ENCODE measurements at places on chromosomes 2 and 18.

GRCh38 chr2:120733238-120733932 lies 2.3 kb upstream of the GLI2 start:
- DNase-seq: no peak

DNA sequence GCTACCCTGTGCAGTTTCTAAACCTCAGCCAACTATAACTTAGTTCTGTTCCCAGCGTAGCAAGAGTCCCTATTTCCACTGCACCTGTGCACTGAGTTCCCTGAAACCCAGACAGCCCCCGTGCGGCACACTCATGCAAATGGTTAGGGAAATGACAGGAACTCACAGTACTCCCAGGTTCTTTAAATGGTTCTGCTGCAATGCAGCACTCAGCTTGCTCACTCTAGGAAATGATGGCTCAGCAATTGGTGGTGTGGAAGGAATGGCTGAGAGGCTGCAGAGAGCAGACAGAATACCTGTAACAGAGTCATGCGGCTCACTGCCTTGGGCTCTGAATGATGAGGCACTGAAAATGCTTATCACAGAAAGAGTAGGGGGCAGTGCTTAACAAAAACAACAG lies 143.0 kb downstream of the RAD51AP2 start:
- DNase-seq: no peak

GRCh38 chr2:128271911-128272600 lies 46.6 kb downstream of the HS6ST1 start:
- DNase-seq: no peak

- no peak for DNase-seq
These were observed 165.6 kb downstream of the MREG start for GRCh38 chr2:215847718-215848117.

- no peak for DNase-seq
These were observed 103.2 kb downstream of the SLC8A1 start for GRCh38 chr2:40348665-40349064.

- no peak for DNase-seq
These were observed 17.8 kb downstream of the TCF7L1 start for GRCh38 chr2:85151026-85151425.

DNA sequence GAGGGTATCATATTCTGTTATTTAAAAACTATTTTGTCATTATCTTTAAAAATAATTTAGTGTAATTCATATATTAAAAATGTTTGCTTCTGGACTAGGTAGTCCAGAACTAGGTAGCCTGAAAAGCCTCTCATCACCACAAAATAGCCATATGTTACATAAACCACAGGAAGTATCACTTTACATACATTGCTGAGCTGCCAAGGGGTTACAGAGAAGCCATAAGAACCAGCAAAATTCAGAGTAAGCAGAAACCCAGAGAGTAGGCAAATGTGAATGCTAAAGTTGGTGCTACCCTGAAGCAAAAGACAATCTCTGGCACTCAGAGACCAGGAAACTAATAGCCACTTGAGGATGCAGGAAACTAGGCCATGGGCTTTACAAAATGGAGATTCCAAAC lies 60.9 kb downstream of the LOXHD1 start:
- no peak for DNase-seq

- DNase-seq: no peak
These were observed 474.2 kb upstream of the LRRTM1 start for GRCh38 chr2:80778704-80779103.

- no peak for DNase-seq
These were observed at the start of gene COL3A1 for GRCh38 chr2:188974164-188974563. COL3A1 (plus strand) TSS chr2:188974373; CDS start chr2:188974490, 117 bp downstream.

DNA sequence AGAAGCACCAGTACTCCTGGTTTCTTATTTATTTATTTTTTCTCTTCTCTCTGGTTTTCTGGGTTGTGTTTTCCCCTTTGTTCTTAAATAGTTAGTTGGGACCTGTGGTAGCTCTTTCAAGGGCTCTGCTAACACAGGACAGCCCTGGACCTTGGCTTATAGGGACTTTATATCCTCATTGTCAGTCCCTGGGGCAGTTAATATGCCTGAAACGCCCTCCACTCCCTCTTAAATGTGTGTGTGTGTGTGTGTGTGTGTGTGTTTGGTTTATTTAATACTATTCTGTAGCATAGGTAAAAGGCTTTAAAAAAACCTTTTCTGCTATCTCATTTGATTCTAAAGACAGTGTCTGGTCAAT lies 54.6 kb downstream of the GATA6 start:
- DNase-seq: no peak

DNA sequence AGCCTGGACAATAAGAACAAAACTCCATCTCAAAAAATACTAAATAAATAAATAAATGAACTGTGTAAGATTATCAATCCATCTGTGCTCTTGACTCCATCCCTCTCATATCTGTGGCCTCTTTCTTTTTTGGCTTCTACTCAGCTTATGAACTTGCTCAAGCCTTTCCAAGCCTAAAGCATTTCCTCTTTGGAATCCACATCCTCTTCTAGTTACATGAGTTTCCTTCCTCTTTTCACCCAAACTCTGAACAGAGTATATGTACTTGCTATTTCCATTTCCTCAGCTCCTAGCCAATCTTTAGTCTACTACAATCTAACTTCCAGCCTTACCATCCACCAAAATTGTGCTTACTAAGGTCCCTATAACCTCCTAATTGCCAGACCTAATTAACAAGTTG lies 2.5 kb upstream of the DNAJC10 start:
- DNase-seq: no peak

DNA sequence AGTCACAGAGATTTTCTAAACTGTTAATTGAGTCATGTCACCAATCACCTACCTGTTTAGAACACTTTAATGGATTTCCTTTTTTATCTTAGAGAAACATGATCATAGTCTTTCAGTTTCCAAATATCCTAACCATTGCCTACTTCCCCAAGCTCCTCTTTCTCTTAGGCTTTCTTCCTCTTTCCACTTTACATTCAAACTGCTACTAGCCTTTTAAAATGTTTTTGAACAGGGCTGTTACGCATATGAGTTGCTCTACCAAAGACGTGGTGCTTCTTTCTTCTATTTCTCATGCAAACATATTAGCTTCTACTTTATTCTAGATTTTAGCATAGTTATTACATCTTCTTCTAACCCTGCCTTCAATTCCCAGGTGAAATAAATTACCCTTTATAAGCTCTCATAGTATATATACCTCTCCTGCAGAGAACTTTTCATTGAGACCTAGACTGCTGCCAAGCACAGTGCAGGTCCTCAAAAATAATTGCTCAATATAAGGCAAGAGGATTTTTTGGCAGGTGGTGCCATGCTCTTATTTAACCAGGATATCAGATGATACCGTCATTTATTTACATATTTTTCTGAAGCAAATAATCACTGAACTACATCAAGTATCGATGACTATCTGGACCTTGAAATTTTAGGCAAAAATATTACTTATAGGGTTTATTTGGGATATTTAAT lies 937.1 kb downstream of the TSN start:
- no peak for DNase-seq

DNA sequence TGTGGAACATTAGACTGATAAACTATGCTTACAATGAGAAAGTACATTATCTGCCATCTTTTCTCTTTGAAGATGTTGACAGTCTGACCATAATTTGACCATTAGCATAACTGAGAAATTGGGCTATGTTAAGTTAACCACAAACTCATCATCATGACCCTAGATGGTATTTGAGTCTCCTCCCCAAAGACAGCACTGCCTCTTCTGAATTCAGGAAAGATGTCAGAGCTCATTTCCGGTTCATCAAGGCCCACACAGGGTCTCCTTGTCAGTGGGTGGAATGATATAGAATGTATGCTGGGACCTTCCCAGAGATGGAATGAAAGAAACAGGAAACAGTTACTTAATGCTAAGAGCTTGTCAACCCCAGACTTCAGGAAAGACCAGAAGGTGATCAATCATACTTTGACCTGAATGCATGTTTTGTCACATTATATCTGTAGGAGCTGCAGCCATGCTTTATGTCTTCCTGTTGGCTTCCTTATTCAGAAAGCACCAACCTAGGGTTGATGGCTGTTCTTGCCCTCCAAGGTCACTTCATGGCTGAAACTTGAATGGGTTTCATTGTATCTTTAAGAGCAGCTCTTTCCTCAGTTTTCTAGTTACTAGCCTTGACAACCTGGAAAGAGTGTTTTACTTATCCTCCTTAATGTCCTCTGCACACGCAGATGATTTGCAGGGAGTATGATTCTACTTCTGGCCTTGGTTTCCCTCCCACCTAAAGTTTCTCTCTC lies 99.1 kb upstream of the NEUROD1 start:
- no peak for DNase-seq

GRCh38 chr2:105689484-105689883 lies 55.2 kb upstream of the NCK2 start:
- no peak for DNase-seq

GRCh38 chr2:176063958-176064357 lies 19.8 kb downstream of the EVX2 start:
- no peak for DNase-seq

DNA sequence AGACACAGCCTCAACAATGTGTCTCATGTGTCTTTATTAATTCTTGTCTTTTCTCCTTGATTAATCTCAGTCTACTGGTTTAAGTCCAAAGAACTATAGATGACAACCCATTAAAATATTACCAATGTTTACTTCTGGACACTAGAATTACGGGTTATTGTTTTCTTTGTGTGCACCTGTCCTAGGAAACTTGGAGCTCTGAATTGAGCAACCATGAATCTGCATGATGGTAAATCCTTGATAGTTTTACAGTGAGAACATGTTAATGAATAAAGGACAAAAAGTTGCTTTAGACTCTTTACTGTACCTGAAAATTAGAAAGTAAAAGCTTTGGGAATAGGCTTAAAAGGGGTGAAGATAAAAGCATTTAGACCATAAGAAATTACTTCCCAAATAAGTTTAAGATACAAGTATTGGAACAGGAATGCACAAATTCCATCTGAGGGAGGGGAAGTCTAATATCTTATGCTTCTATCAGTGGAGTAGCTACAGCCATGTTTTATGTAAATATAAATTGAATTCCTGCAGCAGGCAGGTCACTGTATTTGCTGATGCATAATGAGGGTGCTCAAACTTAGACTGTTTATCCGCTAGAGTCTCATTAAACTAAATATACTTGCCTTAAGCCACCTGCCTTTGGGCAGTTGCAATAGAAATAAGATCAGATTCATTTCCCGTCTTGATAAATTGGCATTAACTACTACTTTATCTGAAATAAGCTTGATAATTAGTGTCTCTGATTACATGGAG lies 603.7 kb upstream of the GCFC2 start:
- DNase-seq: no peak

- no peak for DNase-seq
These were observed 261.2 kb downstream of the STK39 start for GRCh38 chr2:167986223-167986622.

DNA sequence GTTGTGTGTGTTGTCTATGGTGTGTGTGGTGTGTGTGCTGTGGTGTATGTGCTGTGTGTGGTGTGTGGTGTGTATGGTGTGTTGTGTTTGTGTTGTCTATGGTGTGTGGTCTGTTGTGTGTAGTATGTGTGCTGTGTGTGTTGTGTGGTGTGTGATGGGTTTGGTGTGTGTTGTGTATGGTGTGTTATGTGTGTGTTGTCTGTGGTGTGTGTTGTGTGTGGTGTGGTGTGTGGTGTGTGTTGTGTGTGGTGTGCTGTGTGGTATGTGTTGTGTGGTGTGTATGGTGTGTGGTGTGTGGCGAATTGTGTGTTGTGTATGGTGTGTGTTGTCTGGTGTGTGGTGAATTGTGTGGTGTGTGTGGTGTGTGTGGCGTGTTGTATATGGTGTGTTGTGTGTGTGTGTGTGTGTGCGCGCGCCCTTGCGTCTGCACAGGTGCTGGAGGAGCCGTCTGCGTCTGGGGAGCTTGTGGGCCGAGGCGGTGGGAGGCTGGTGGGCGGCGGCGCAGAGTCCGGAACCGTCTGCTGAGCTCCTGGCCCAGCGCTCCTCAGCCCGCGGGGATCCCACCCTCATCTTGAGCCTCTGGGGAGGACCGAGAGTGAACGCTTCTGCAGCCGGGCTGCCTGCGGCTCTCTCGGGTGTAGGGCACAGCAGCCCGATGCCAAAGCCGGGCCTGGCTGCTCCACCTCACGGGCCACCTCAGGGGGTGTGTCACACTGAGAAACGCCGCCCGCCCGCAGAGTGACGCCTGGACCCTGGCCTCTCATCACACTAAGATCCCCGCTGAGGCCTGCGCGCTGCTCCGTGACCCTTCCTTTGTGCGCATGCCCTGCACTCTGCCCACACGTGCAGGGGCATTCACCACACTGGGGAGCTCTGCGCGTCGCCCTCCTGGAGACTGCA lies 8.8 kb upstream of the ADI1 start:
- no peak for DNase-seq

GRCh38 chr2:158817588-158817987 lies 22.5 kb downstream of the DAPL1 start:
- no peak for DNase-seq

- no peak for DNase-seq
These were observed 72.7 kb upstream of the MBOAT2 start for GRCh38 chr2:9076210-9076609.

DNA sequence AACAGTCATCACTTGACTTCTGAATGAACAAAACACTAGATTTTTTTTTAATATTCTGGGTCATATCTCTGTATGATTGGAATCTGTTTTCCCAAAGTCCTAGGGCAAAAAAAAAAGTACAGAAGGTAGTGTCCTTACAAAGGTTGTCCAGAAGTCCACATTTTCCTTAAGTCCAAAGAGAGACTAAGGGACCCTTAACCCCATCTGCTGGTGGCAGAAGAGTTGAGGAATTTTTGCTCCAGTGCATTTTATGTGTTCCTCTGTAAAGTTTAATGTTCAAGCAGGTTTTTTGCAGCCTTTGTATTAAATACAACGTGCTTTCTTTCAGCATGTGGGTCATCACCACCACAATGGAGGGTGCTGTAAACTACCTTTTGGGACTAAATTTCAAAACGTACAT lies 215.9 kb downstream of the SP3 start:
- DNase-seq: no peak

DNA sequence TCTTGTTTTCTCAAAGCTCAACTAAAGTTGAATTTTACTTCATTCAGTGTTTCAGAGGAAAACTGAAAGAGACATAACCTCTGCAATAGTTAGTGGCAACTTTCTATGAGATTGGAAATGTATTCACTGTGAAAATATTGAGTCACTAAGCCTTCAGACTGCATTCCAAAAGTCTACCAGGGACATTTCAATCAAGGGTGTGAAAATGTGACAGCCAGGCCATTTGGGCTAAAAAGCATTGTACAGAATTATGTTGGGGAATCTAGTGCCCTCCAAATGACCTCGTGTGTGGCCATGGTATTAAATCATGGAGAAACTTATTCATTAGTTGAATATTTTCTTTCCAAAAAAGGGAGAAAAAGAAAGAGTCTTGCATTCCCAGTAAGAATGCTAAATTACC lies 251.9 kb downstream of the GRB14 start:
- no peak for DNase-seq

GRCh38 chr18:58755304-58756010 lies 84.2 kb downstream of the MALT1 start:
- DNase-seq: no peak

DNA sequence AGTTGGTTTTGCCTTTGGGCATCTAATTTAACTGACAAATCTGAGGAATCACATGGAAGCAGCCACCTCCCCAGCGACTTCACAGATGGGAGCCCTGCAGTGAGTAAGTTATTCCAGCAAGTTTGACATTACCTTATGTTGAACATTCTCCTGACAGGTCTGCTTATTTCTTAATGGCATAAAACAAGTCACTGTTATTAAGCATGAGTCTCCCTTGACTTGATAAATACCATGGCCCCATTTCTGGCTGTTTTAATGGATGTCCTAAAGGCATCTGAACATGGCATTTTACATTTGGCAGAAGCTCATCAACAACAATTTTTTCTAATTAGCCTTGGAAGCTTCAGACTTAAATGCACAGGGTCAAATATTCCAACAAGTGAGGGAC lies 92.6 kb upstream of the CREB1 start:
- DNase-seq: no peak
